ENCODE measurements at places on chromosomes 12 and 14.

DNA sequence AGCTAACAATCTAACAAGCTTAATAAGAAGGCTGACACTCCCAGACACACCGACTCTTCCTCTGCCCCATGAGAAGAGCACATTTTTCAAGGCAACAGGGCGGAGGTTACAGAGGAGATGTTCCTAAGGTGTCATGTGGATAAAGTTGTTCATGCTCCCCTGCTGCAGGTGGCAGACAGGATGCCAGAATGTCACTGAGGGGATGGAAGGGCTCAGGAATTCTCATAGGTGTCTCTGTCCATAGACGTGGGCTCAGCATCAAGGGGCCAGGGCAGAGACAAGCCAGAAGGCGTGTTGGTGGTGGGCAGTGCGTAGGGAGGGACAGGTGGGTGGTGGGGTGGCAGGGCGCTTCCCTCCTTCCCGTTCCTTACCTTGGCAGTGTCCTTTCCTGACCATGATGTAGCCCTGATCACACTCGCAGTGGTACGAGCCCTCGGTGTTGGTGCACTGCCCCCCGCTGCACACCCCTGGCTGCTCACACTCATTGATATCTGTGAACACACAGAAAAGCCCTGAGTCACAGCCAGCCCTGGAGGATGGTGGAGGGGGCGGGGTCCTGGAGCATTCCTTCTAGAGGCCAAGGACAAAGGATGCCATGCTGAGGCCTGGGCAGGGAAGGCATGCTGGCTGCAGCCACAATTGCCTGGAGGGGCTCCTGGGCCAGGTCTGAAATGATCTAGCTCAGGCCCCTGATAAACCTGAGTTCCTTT, 23.0 kb downstream of the ISCA2 start:
- DNase-seq, result no peak

DNA sequence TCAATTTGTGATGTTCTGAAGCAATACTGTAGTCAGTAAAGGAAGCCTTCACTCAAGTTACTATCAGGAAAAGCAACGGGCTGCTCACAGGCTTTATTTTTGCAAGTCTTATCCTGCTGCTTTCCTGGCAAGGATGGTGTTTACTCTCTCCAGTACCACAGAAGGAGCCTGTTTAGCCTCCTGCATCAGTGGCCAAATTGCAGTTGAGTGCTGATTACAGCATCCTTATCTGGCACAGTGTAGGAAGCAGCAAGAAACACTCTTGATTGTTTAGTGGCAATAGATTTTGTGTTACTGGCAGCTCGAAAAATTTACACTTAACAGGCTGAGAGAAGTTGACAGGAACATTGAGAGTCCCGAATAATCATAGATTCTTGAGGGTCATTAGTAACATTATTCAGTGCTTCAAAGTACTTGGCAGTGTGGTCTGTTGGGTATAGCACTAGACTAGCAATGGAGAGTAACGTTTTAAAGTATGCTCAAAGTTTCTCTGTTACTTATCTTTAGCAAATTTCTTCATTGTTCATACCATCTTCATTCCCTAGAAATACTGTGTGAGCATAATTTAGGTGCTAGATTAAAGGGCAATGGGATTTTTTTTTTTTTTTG, 11.7 kb downstream of the TULP3 start:
- no peak for DNase-seq

DNA sequence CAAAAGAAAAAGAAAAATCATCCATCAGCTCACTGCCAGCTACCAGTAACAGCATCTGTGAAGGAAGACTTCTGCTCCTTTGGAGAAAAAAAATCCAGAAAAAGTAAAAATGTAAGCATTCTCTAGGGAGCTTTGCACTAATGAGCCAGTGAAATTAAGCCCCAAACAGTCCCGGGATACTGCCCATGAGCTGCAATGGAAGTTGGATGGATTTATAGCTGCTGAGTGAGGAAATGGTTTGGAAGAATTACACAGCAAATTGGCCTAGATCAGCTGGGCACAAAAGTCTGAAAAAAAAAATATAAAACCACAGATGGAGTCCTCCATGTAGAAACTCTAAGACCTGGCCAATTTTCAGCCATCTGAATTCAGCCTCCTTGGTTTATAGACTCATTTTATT, 462.9 kb upstream of the USP15 start:
- no peak for DNase-seq

DNA sequence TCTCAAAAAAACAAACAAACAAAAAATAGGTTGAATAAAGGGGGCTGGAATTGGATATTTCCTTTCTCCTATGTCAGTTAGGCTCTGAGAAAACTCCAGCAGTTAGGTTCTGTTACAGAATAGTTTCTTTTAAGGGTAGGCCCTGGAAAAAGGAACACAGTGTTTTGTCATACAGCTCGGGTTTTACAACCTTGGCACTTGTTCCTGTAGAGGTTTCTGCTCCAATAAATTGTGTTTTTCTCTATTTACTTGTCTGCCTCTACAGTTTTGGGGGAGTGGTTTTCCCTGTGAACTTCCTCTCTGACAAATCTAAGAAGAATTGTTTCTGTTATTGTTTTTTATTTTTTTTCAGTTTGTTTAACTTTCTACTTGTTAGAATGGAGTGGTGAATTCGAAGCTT, 167.6 kb downstream of the ACSS3 start:
- DNase-seq, result no peak

- no peak for DNase-seq
These were observed 3.6 kb upstream of the ARID2 start for GRCh38 chr12:45725631-45726602.

GRCh38 chr12:64392221-64392620, 1.7 kb upstream of the C12orf56 start:
- no peak for DNase-seq

DNA sequence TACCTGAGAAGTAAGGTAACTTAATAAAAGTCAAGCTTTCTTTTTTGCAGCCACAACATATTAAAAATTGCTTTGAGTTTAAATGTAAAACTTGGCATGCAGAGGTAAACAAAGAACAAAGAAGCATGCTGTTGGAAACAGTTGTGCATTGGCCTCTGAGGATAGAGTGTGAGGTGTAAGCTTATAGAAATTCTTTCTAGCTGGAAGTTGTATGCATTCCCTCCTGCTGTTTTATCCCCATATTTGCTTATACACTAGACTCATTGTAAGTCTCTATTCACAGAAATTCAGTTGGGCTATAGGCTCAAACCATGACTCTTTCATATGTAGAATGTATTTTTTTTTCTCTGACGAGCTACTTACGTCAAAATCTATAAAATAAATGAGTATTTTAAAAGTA, 316.3 kb downstream of the SLC6A15 start:
- DNase-seq, result no peak

- DNase-seq, result no peak
These were observed 38.5 kb downstream of the CATSPERB start for GRCh38 chr14:91693346-91693745.

- DNase-seq, result no peak
These were observed 81.4 kb upstream of the KRAS start for GRCh38 chr12:25332143-25332542.

- DNase-seq, result no peak
These were observed 24.1 kb downstream of the DDX47 start for GRCh38 chr12:12837025-12837812.

GRCh38 chr12:9702255-9702654, 30.6 kb downstream of the CLECL1 start:
- DNase-seq, result no peak

DNA sequence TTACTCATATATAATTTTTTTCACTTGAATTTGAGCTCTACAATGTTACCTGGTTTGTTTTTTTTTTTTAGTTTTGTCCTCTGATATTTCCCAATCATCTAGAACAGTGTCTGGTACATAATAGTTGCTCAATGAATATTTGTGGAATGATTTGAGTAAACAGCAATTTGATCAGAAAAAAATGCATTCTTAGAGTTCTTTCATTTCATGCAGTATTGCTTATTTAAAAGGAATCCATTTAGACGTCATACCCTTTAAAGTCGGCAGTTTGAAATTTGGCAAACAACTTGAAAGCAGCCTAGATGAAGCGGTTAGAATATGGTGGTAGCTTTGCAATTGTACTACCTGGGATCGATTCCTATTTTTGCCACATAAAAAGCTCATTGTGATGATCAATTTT, 140.0 kb downstream of the PDE3A start:
- no peak for DNase-seq

GRCh38 chr12:123398550-123399254, 14.8 kb downstream of the KMT5A start:
- no peak for DNase-seq

DNA sequence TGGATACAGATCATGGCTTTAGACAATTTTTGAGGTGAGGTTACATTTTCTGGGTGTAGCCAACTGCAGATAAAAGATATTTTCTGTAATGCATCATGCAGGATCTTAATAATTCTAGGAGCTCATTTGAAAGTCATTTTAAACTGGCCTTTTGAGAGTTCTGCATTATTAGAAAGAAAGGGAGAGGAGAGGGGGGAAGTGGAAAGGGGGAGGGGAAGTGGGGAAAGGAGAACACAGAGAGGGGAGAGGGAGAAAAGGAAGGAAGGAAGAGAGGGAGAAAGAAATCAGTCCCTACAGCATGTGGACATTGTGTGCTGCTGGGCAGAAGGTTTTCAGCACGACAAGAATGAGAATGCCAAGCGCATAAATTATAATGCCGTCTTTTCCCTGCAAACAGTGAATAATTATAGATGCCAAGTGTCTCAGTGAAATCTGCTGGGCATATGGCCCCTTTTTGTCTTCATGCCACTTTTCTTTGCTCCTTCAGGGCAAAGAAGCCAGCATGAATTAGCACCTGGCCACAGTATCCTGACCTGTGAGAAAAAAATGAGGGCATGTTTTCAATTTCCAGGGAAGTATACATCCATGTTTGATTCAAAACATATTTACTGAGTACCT, 22.7 kb upstream of the PPP2R5C start:
- DNase-seq, result no peak

GRCh38 chr14:90692061-90692460, 124.2 kb downstream of the TTC7B start:
- DNase-seq, result no peak

- no peak for DNase-seq
These were observed 1119.6 kb upstream of the FLRT2 start for GRCh38 chr14:84410344-84410743.

DNA sequence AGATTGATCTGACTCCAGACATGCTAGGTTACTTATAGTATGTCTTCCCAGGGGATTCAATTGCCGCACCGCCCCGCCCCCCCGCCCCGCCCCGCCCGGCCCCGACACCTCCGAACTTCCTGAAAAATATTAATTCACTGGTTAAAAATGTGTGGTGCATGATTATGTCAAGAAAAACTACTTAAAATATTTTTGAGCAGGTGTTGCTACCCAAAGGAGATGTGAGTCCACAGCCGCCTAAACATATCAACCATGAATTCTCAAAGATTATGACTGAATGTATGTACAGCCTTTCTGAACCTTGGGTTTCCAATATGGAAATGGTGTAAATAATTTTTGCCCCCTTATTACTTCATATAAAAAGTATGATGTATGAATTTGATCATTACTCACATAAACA, 2.7 kb upstream of the RIMKLB start:
- no peak for DNase-seq

DNA sequence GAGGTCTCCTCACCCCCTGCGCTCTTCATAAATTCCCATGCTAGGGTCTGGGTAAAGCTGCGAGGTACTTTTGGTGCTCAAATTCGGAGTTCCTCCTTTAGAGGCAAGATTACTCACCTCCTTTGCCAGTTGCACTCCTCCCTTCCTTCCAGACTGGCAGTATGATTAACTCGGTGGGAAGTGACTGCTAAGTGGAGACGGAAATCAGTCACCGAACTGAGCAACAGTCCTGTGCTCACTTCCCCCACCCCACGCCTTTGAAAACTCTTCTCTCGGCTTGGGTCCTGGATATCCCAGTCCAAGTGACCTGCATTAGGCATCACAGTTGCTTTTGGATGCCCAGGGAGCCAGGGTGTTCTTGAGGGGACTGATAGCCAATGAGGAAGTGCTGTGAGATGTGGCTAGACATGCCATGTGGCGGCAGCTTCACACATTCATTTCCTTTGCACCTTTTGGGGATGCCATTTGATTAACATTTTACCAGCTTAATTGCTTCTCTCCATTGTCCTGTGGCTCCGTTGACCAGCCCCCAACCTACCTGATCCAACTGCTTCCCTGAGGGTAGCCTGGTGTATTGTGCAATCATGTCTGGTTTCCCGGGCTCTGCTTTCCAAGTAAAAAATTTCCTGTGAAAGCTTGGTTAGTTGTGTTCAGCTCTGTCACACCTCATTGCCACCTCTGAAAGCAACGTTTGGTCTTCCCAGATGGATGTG, 840 bp downstream of the PNP start:
- no peak for DNase-seq

DNA sequence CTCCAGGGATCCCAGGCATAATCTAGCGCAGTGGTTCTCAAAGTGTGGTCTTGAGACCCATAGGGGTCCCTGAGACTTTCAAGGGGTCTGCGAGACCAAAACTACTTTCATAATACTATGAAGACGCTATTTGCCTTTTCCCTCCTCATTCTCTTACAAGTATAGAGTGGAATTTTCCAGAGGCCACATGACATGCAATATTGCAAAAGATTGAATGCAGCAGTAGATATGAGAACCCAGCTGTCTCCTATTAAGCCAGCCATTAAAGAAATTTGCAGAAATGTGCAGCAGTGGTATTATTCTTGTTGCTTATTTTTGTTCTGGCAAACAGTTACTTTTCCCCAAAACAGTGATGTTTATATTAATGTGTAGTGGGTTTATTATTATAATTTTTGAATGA, 62.8 kb downstream of the VWF start:
- no peak for DNase-seq

DNA sequence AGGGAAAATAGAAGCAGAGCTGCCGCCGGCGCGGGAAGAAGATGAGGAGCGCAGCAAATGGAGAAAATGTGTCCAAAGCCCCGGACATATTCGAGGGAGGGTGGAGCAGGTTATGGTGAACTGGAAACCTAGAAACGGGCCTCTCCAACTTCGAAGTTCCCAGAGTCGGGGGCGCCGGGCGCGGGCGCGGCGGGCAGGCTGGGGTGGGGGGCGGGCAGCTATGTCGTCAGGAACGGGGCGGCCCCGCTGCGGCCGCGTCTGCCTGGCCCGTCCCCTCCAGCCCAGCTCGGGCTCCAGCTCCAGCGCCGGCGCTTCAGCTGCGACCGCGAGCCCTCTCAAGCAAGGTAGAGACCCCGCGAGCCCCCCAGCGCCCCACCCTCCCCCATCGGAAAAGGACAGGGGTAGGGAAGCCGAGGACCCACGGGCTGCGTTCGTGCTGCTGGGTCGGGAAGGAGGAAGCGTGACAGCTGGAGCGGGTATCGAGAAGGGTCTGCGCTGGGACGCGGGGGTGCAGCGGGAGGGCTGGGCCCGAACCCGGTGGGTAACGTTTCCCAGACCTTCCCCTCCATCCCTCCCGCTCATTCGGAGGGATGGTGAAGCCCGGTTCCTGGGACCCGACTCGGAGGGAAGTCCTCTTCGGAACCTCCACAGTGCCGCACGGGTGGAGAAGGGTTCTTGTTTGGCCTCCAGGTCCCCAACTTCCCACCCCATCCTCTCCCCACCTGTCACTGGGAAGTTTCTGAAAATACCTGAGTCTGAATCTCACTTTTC, 1.0 kb downstream of the DGKA start:
- peak; percentile 73 for DNase-seq

GRCh38 chr12:2857576-2857975, 737 bp upstream of the TEX52 start:
- no peak for DNase-seq

- no peak for DNase-seq
These were observed 493.8 kb downstream of the NPAS3 start for GRCh38 chr14:33432407-33433023.
